ENCODE measurements at places on chromosomes 6 and 20. TPM values are rescaled to one million over a fixed set of nuclear protein-coding genes. Genes with fewer than 3 reads are reported as not detected.

- no peak for DNase-seq
Observed at GRCh38 chr20:4060064-4060795, 44.9 kb upstream of the RNF24 start.

GRCh38 chr20:43987018-43987417 is 72.4 kb downstream of the TOX2 start:
- DNase-seq, result no peak

GRCh38 chr20:10217721-10218410 is 764 bp upstream of the SNAP25 start:
- DNase-seq, result no peak

The ADNP gene
- 49.9 TPM for polyA plus RNA-seq

The CRIP3 gene
- polyA plus RNA-seq, result 1.7 TPM

- DNase-seq, result no peak
Observed at GRCh38 chr6:71412559-71413140, 124.0 kb downstream of the OGFRL1 start.

DNA sequence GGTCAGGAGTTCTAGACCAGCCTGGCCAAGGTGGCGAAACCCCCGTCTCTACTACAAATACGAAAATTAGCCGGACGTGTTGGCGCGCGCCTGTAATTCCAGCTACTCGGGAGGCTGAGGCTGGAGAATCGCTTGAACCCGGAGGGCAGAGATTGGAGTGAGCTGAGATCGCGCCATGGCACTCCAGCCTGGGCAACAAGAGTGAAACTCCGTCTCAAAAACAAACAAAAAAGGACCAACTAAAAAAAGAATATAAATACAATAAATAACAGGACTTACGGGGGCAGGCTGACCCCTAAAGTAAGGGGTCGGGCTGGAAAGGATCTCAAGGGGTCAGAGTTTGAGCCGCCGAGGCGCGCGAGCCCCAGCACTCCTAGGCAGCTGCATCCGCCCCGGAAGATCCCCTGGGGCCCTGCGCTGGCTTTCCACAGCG is 509 bp upstream of the TPD52L2 start:
- DNase-seq, result no peak

DNA sequence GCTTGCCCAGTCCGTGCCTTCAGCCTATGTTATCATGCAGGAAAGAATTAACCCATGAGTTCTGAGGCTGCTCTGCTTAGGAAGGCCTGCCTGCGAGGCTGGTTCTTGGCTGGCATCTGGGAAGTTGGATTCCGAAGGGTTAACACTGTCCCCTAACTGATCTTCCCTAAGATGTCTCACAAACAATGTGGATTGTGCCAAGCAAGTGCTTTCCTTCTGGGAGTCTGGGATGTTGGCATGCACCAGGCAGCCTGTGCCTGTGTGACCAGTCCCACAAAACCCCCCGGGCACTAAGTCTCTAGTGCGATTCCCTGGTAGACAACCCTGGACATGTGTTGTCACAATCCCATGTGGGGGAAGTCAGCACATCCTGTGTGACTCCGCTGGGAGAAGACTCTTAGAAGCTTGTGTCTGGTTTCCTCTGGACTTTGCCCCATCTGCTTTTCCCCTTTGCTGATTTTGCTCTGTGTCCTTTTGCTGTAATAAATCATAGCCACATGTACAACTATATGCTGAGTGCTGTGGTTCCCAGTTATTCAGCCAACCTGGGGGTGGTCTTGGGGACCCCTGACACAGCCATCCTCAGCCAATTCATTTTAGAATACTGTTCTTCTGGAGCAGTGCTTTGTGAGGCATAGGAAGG is 83.8 kb downstream of the SLC22A23 start:
- DNase-seq, result no peak

DNA sequence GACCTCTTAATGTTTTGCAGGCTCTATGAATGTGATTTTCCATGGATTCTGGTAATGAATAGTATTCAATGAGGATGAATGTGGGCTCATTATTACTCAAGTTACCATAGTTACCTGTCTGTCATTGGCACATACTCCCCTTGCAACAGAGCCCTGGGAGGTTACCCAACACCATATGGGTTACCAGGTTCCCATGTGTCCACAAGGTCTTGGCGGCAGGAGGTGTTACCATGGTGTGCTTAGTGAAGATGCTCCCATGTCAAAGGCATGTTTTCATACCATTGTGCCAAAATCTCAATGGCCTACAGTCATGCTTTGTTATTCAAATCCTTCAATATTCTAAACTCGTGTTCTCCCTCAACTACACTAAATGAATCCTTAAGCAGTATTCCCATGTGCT is 232.5 kb downstream of the HDGFL1 start:
- no peak for DNase-seq

The PI16 gene
- 13.6 TPM for polyA plus RNA-seq

- no peak for DNase-seq
Observed at GRCh38 chr20:31602779-31603441, 2.2 kb upstream of the ID1 start.

- no peak for DNase-seq
Observed at GRCh38 chr6:108570517-108570916, 9.8 kb downstream of the FOXO3 start.

GRCh38 chr6:20661721-20662120 is 127.5 kb downstream of the CDKAL1 start:
- DNase-seq, result no peak

GRCh38 chr20:61588411-61589385 is 336.6 kb downstream of the CDH4 start:
- no peak for DNase-seq

DNA sequence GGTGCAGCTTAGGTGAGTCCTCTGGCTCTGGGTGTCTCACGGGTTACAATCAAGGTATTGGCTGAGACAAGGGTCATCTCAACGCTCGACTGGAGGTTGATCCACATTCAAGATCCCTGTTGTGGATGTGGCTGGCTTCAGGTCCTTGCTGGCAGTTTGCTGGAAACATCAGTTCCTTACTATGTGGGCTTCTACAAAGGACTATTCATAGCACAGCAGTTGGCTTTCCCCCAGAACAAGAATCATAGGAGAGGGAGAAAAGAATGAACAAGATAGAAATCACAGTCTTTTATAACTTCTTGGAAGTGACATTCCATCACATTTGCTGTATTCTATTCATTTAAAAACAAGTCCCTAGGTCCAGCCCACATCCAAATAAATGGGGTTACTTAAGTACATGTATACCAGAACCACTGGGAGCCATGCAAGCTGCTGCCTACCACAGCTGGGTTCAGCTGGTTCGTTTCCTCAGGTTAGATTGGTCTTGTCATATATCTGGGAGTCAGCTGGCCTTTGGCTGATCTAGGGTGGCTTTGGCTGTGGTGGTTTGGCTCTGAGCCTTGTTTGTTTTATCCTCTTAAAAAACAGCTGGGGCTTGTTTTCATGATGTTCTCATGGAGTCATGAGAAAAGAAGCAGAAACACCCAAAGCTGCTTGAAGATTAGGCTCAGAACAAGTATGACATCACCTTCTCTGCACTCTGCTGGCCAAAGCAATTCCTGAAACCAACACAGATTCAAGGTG is 433.2 kb upstream of the SPTLC3 start:
- peak; percentile 36 for DNase-seq

DNA sequence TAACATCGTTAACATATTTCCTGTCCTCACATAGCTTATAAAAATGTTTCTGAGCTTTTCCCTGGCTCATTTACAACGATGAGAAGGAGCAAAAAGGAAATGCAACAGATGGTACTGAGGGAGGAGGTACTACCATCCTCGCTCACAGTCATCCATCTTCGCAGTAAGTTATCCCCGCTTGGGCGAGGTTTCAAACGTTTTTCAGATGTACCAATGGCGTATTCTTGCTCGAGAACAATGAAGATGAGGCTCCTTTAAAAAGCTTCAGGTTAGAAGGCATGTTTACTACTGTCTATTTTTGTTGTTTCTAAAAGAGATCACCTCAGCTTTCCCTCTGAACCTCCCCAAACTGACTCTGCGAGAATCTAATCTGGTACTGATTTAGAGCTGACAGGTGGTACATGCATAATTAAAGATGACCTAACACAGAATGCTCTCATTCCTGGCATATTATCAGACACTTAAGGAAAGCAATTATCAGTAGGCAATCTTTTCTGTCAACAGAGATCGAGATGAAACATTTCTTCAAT is 178.7 kb downstream of the GJA10 start:
- DNase-seq, result no peak

The HLA-DMB gene
- polyA plus RNA-seq, result 4.8 TPM

DNA sequence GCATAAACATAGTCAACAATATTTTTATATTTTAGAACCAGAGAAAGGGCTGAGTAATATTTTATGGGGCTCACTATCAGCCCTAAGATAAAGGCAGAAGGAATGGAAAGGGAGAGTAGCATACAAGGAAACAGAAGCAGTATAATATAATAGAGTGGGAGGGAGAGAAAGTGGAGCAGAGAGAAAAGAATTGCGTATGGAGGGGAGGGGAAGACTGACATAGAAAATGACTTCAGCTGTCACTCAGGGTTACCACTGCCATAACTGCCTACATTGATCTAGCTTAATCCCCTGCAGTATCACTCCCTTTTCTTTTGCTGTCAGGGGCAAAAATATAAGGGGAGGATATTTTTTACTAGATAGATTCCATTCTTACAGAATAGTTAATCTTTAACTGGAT is 1133.5 kb upstream of the MAP3K7 start:
- DNase-seq, result no peak

The PRDM13 gene
- not detected for polyA plus RNA-seq

The SLC17A3 gene
- not detected for polyA plus RNA-seq

The TFAP2A gene
- 0.43 TPM for polyA plus RNA-seq

DNA sequence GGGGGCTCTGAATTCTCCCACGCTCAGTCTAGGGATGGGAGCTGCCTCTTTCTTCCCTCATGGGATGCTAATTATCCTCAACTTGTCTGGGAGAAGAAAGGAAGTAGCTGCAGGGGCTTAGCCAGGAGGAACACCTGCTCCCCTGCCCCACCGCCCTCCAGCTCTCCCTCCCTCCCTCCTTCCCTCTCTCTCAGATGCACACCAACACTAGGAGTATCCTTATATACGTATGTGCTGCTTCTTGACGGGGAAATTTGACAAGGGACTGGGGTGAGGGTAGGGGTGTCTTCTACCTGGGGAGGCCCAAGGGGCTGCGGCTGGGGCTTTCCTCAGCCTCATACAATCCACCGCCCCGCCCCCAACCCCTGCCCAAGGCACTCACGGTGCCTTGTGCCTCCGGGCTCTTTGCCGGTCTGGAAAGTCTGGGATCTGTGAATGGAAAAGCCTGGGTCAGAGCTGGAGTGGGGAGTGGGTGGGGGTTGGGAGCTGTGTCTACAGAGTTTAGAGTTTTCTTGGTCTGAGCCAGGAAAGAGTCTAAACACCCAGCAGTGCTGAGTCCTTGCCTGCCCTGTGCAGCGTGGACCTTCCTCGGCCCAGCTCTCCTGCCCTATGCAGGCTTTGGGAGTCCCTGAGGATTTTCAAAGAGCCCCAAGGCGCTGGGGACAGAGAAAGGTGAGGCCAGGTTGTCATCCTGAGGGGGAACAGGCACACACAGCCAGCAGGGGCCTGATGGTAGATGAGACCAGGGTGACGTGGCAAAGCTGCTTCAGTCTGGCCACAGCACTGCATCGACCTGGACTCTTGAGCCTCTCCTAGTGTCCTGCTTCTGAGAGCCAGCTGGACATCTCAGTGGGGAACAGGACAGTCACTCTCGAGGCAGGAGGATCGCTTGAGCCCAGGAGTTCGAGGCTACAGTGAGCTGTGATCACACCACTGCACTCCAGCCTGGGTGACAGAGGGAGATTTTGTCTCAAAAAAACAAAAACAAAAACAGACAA is 29.3 kb upstream of the EMILIN3 start:
- no peak for DNase-seq

GRCh38 chr6:39189915-39190544 is 39.2 kb downstream of the KCNK5 start:
- DNase-seq, result no peak

GRCh38 chr20:6104493-6105188 is 18.2 kb downstream of the FERMT1 start:
- DNase-seq, result no peak

The SLC22A7 gene
- polyA plus RNA-seq, result not detected

The SMIM13 gene
- 8.9 TPM for polyA plus RNA-seq

DNA sequence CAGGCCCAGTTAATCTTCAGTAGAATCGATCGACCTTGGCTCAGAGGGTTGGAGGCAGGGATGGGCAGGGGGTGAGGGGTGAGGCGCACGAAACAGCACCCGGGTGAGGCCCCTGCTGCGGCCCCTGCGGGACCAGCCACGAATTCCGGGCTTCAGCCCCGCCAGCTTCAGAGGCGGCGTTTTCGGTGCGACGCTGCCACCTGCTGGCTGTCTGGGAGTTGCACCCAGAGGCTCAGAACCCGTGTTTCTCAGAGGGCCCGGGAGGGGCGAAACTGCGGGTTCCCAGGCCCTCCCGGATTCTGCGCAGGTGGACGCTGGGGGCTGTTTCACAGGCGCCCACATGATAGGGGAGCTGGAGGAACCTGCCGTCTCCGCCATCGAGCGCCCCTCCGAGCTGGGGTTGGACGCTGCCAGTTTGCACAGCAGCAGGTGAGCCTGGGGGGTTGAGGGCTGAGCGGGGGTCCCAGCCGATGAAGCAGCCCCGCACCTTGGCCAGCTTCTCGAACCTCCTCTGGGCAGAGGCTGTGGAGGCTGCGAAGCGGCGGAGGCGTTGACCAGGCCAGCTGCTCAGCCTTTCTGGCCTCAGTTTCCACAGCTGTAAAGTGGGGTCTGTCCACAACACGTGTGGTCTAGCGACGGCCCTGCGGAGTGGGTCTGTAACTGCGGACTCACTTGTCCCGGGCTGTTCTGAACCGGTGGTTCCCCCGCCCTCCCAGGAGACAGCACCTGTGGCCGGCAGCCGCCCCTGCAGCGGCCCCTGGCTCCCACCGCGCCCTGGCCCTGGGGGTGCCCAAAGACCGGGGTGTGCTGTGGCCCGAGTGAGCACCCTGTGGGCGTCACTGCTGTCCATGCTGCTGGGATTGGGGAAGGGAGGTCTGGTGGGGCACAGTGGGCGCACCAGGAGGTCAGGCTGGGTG is 2.5 kb upstream of the BHLHE23 start:
- no peak for DNase-seq

The CCN6 gene
- polyA plus RNA-seq, result 0.15 TPM

DNA sequence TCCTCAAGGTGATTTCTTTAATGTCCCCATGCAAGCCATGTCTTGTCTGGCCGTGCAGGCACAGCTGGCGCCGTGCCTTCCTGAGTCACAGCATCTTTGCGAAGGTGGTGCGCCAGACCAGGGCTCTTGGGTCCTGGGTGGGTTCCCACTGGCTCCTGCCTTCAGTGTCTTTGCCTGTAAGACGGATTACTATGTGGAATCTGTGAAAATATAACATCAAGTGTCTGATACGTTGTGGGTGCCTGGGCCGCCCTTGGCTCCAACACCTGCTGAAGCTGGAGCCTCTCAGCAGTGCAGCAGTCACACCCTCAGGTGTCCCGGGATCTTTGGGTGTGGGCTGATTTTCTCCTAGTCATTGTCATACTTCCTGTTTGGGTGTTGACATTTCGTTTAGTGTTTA is 3.2 kb downstream of the OSBPL2 start:
- DNase-seq, result no peak

GRCh38 chr20:19251958-19252357 is 39.5 kb downstream of the SLC24A3 start:
- no peak for DNase-seq

DNA sequence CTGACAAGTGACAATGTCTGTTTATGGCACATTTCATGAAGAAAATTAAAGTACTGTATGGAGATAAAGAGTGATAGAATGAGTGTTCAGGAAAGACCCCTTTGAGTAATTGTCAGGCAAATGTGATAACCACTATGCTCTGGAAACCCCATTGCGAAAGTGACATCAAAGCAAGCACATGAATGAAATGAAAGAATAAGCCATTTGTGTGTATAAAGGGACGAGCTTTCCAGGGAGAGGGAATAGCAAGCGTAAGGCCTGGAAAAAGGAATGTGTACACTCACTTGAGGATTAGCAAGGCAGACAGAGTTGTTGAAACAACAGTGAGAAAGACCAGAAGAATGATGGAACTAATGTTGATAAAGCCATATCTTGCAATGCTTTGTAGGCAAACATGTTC is 490.0 kb downstream of the GRIK2 start:
- DNase-seq, result no peak
